ENCODE measurements at places on chromosomes 5 and 9. TPM values are rescaled to one million over a fixed set of nuclear protein-coding genes. Genes with fewer than 3 reads are reported as not detected.

Gene FGFR4
- 0.26 TPM for total RNA-seq

Gene HCN1
- total RNA-seq = not detected

Gene PCDHA13
- total RNA-seq = 0.13 TPM

Gene FNIP1
- 111 TPM for total RNA-seq

Gene CD74
- total RNA-seq = 2.0 TPM

Gene LCN9
- total RNA-seq = not detected

Gene RBM22
- 36.6 TPM for total RNA-seq

Gene PRRX2
- 20.9 TPM for total RNA-seq

Gene WWC1
- total RNA-seq = 1.1 TPM

Gene HRH2
- total RNA-seq = not detected

Gene ZFYVE16
- 42.8 TPM for total RNA-seq

Gene SLC1A1
- 18.4 TPM for total RNA-seq

Gene C9orf43
- total RNA-seq = 0.52 TPM

Gene SLC23A1
- not detected for total RNA-seq

Gene ANKRD18B
- not detected for total RNA-seq

Gene IFNA21
- not detected for total RNA-seq

Gene KIAA0825
- 13.9 TPM for total RNA-seq

Gene CLINT1
- total RNA-seq = 97.1 TPM

Gene ANKRD31
- 0.65 TPM for total RNA-seq

Gene ELOVL7
- 0.13 TPM for total RNA-seq

Gene PCDHA1
- total RNA-seq = 0.11 TPM

Gene PCDHB7
- total RNA-seq = 2.0 TPM

Gene MYOZ3
- total RNA-seq = 0.54 TPM

Gene INSL6
- not detected for total RNA-seq

Gene NTNG2
- 40.5 TPM for total RNA-seq

Gene ANKRD55
- 0.13 TPM for total RNA-seq

Gene SYK
- total RNA-seq = not detected

Gene CYLC2
- not detected for total RNA-seq

Gene RAI14
- 139 TPM for total RNA-seq

Gene PTPN3
- 9.5 TPM for total RNA-seq

Gene PDE6A
- not detected for total RNA-seq

Gene PAEP
- total RNA-seq = not detected

Gene CCNO
- 2.0 TPM for total RNA-seq

Gene MZB1
- not detected for total RNA-seq

Gene ZNF883
- 10.3 TPM for total RNA-seq

Gene PRUNE2
- total RNA-seq = 619 TPM

Gene PCDHGB6
- total RNA-seq = 9.5 TPM

Gene SPRY4
- total RNA-seq = 27.2 TPM

Gene RAD23B
- 184 TPM for total RNA-seq

Gene FBLL1
- total RNA-seq = 0.39 TPM

Gene SKP2
- total RNA-seq = 37.1 TPM

Gene OR2Y1
- total RNA-seq = not detected

Gene TOR4A
- total RNA-seq = 8.6 TPM

Gene SPATA31E1
- total RNA-seq = not detected

Gene ARHGEF37
- 1.6 TPM for total RNA-seq

Gene OR2S2
- 0.43 TPM for total RNA-seq

Gene BARHL1
- not detected for total RNA-seq

Gene CAVIN4
- total RNA-seq = 0.91 TPM

Gene PCDHGA5
- 5.6 TPM for total RNA-seq

Gene MRNIP
- 12.2 TPM for total RNA-seq

Gene EGFLAM
- 24.9 TPM for total RNA-seq

Gene LCNL1
- total RNA-seq = 0.11 TPM

All from articular chondrocyte of knee joint (primary cell).